ENCODE measurements at places on chromosomes 5 and 9. TPM values are rescaled to one million over a fixed set of nuclear protein-coding genes. Genes with fewer than 3 reads are reported as not detected.

CDHR2 gene
- total RNA-seq, result 1.7 TPM

PCDHB14 gene
- total RNA-seq, result not detected

SPDL1 gene
- 36.0 TPM for total RNA-seq

TAF1L gene
- 0.05 TPM for total RNA-seq

SELENOP gene
- not detected for total RNA-seq

PHYHD1 gene
- 1.2 TPM for total RNA-seq

CMYA5 gene
- total RNA-seq, result 0.30 TPM

OR1Q1 gene
- not detected for total RNA-seq

IL4 gene
- total RNA-seq, result 4.0 TPM

FOXD4L4 gene
- 0.23 TPM for total RNA-seq

TMC1 gene
- total RNA-seq, result not detected

ADGRV1 gene
- total RNA-seq, result 0.02 TPM

FRMD3 gene
- total RNA-seq, result 0.50 TPM

SLC36A2 gene
- not detected for total RNA-seq

IL13 gene
- 32.6 TPM for total RNA-seq

TAF11L10 gene
- total RNA-seq, result not detected

HTR4 gene
- total RNA-seq, result not detected

OCLN gene
- 0.43 TPM for total RNA-seq

GFM2 gene
- total RNA-seq, result 28.6 TPM

GHR gene
- total RNA-seq, result not detected

PCDHGC5 gene
- not detected for total RNA-seq

ATP10B gene
- not detected for total RNA-seq

TNFSF15 gene
- 0.64 TPM for total RNA-seq
